ENCODE measurements at places on chromosomes 4 and X.

- no peak for DNase-seq
Observed at GRCh38 chrX:48589482-48590162, 7.7 kb upstream of the WDR13 start.

DNA sequence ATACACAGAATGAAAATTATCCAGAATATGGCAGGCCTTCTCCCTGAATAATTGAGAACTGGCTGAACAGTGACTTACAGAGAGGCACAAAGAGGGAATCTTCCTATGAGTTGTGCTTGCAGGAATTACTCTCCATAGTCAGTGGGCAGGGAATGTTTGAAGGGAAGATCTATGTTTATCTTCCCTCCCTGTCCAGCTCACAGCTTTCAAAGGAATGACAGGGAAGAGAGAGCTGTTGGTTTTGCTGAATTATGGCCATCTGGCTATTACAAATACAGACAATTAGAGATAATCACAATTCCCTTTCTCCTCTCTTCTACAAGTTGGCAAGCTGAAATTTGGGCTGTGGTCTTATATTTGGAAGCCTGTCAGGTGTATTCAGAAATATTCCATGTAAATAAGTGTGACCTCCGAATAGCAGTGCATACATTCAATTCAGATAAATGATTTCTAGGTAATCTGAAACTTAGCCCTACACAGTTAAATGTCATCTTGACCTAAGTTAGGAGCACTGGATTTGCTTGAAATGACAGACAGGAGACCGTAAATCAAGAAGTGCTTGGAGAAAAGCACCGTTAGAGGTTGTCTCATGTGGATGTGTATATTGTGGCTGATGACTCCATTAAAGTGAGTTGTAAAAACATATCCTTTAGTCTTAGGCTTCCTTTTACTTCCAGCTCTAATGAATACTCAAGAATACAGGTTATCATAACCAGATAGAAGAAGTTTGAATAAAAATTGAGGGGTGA is 136.8 kb downstream of the C4orf33 start:
- DNase-seq: no peak

DNA sequence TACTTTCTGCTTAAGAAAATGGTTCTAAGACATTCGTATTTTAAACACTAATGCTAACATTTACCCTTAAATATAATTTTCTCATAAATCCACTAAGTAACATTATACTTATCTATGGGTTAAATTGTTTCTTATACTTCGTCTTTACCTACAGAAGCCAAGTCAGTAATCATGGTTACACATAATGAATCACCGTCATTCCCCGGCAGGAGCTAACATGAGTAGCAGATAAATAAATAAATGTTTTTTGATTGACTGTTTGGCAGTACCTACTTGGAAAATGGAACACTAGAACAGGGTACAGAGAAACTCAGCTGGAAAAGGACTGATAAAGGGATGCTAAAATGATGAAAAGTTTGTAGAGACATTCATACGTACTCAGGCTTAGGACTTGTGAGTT is 430.4 kb downstream of the ACTRT1 start:
- no peak for DNase-seq

- no peak for DNase-seq
Observed at GRCh38 chr4:183554878-183555585, 50.2 kb downstream of the ING2 start.

- no peak for DNase-seq
Observed at GRCh38 chrX:87702795-87703194, 185.2 kb downstream of the KLHL4 start.

DNA sequence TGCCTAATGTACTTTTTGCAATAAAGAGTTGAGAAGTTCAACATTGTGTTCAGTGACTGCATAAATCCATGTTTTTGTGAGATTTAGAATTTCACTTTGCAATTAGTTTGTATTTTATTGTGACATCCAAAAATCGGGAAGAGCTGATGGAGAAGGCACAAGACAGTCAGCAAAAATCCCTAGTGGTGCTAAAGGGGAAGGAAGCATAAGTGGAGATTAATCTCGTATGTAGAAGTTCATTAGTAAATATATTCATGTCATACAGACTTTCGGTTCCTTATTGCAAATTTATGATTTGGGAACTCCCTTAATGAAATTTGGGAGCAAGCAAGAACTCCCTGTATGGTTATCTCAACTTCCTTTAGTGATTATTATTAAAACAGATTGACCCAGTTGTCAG is 57.8 kb upstream of the SLC39A8 start:
- DNase-seq: no peak

GRCh38 chr4:3655963-3656362 is 110.2 kb upstream of the ADRA2C start:
- no peak for DNase-seq

- no peak for DNase-seq
Observed at GRCh38 chr4:123183308-123183707, 213.3 kb upstream of the SPRY1 start.

DNA sequence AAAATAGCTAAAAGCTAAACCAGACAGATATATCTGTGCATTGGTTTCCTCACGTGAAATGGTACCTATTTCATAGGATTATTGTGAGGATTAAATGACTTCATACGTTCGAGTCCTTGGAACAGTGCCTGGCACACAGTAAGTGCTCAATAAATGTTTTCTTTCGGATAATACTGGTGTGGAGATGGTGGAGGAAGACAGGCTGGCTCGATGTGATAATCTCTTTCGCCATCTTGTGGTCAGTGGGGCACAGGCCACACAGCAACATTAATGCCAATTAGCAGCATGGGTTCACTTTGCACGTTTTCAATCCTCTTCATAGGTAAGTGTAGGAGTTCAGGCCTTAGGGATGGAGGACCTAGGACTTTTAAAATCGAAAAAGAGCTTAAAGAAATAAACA is 9.3 kb downstream of the PAGE4 start:
- DNase-seq: no peak

- DNase-seq: no peak
Observed at GRCh38 chr4:102552781-102553180, 51.6 kb downstream of the NFKB1 start.

All from activated CD8-positive, alpha-beta memory T cell treated with anti-CD3 and anti-CD28 coated beads for 48 hours (primary cell).